ENCODE measurements at places on chromosomes 3 and 15.

DNA sequence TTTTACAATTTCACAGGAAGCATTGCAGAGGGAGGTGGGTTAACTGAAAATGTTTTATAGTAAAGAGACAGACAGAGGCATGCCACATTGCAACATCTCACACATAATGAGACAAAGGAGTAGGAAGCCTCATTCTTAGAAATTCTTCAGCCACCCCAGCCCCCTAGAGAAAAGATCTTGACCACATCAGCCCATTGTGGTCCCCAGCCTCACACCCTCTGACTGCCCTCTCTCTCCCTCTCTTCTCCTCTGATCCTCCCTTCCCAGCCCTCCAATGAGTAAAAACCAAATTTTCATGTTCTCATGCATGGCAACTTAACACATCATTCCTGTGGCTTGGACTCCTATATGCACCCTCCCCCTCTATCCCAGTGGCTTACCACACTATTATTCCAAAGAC, 174.1 kb downstream of the UACA start:
- H3K27me3 ChIP-seq = peaks cover 5% of the 10 kb centered on the region
- DNase-seq = no peak
- peaks cover 20% of the 10 kb centered on the region for H3K4me1 ChIP-seq

DNA sequence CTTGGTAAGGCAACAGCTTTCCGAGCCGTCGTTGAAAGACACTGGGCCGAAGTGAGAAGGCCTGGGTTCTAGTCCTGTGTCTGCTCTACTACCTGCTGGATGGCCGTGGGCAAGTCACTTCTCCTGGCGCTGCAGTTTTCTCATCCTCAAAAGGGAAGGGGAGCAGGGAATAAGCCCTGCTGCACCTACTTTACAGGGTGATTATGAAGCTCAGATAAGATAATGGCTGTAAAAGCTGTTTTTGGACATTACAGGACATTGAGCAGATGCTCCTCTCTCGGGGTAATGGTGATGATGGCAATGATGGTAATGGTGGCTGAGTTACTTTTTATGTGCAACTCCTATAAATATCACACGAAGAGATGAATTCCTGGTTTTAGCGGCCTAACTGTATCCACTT, 152.6 kb downstream of the FAM43A start:
- H3K36me3 ChIP-seq = no peaks in the 10 kb centered on the region
- H3K4me1 ChIP-seq = no peaks in the 10 kb centered on the region
- H3K4me3 ChIP-seq = no peak overlapping the region
- no peaks in the 10 kb centered on the region for H3K27me3 ChIP-seq
- no peak overlapping the region for H3K27ac ChIP-seq
- no peak for DNase-seq

GRCh38 chr3:160370987-160371857, 27.8 kb downstream of the IFT80 start:
- no peak overlapping the region for H3K27ac ChIP-seq
- peaks cover 14% of the 10 kb centered on the region for H3K36me3 ChIP-seq
- H3K27me3 ChIP-seq = no peaks in the 10 kb centered on the region
- no peak for DNase-seq
- H3K4me1 ChIP-seq = no peaks in the 10 kb centered on the region
- H3K4me3 ChIP-seq = no peak overlapping the region

DNA sequence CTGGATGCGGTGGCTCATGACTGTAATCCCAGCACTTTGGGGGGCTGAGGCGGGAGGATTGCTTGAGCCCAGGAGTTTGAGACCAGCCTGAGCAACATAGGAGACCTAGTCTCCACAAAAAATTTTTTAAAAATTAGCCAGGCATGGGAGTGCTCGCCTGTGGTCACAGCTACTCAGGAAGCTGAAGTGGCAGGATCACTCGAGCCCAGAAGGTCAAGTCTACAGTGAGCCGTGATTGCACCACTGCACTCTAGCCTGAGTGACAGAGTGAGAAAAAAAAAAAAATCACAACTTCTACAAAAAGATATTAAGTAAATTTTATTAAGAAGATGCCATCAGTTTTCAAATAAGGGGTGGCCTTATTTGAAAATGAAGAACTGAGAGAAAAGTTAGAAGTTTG, 11.9 kb upstream of the PLA2G4D start:
- no peaks in the 10 kb centered on the region for H3K36me3 ChIP-seq
- H3K4me1 ChIP-seq = no peaks in the 10 kb centered on the region
- H3K27ac ChIP-seq = no peak overlapping the region
- DNase-seq = no peak
- no peak overlapping the region for H3K4me3 ChIP-seq
- H3K27me3 ChIP-seq = peaks cover 6% of the 10 kb centered on the region

DNA sequence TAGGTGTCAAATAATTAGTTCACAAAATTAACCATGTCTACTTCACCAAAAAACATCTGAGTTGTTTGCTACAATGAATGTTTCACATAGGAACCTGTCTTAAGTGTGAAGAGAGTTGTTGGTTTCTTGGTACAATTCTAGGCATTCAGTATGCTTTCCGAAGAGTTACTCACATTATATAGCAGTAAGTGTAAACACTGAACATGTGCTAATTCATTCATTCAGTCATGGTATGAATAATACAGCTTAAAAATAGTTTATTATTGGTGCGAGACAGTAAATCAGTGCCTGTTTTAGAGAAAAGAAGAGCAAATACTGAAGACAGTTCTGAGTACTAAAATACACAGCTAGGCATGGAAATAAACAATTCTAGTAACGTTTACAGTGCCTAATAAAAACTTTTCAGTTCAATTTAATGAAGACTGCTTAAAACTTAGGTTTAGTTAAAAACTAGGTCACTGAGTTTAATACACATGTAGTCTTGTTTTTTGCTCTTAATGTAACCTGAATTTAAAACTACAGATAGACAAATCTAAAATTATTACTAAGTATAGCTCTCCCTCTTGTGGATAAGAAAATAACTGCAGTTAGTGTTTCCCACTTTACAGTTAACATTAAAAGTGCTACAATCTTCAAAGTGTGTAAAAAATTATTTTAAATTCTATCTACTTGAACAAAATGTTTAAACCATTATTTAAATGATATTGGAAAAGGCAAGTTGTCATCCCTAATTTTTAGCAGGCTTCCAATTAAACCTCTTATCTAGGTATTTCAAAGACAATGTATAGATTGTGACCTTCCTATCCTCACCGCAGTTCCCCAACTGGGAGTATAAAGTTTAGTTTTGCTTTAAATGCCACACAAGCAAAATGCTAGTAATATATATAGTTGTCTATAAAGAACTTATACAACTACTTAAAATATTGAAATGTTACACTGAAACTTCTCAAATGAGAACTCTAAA, 20.1 kb upstream of the ZCWPW2 start:
- H3K36me3 ChIP-seq = peaks cover 4% of the 10 kb centered on the region
- H3K27ac ChIP-seq = no peak overlapping the region
- H3K4me3 ChIP-seq = no peak overlapping the region
- no peaks in the 10 kb centered on the region for H3K4me1 ChIP-seq

- DNase-seq = no peak
- peaks cover 24% of the 10 kb centered on the region for H3K4me1 ChIP-seq
- H3K4me3 ChIP-seq = no peak overlapping the region
- H3K27ac ChIP-seq = no peak overlapping the region
Measured at GRCh38 chr3:106827515-106828213, 549.6 kb upstream of the CCDC54 start.

- H3K27ac ChIP-seq = peak overlapping the region; percentile 5
- peak overlapping the region; percentile 84 for H3K4me3 ChIP-seq
- DNase-seq = no peak
- H3K27me3 ChIP-seq = no peaks in the 10 kb centered on the region
Measured at GRCh38 chr15:82543160-82543559, 2.9 kb upstream of the RPS17 start.

Measured in neural crest cell (in vitro differentiated cells).